Adrenal gland (tissue), 19 donors: ENCODE measurements at places on chromosomes 11 and 22. TPM values are rescaled to one million over a fixed set of nuclear protein-coding genes. Genes with fewer than 3 reads are reported as not detected.

The OR51B2 gene
- total RNA-seq, result not detected

The SCGB1A1 gene
- 3.1 TPM for total RNA-seq

The SESN3 gene
- total RNA-seq, result 90.0 TPM

The RASL10A gene
- 1.5 TPM for total RNA-seq

The KCTD14 gene
- total RNA-seq, result 13.3 TPM

The PLAAT5 gene
- total RNA-seq, result 0.92 TPM

The H19 gene
- total RNA-seq, result 1,947 TPM

The OR6T1 gene
- total RNA-seq, result not detected

The CRYBA4 gene
- total RNA-seq, result not detected

The MN1 gene
- 2.7 TPM for total RNA-seq

The GPHA2 gene
- total RNA-seq, result not detected

The TEX54 gene
- total RNA-seq, result not detected

The MMP10 gene
- total RNA-seq, result not detected

The PGM2L1 gene
- total RNA-seq, result 0.54 TPM

The PATE4 gene
- total RNA-seq, result not detected

The CPT1B gene
- 22.9 TPM for total RNA-seq

The APOBEC3F gene
- total RNA-seq, result 10.1 TPM

The OR8B2 gene
- not detected for total RNA-seq
